Uterus (tissue), 4 donors: ENCODE measurements at places on chromosomes 5 and 9.

GRCh38 chr9:69260161-69260560 is 64.9 kb upstream of the ENTREP1 start:
- DNase-seq, result no peak

- no peak for DNase-seq
Measured at GRCh38 chr5:66717455-66718373, 121.5 kb downstream of the MAST4 start.

GRCh38 chr9:70228118-70228517 is 30.7 kb upstream of the SMC5 start:
- DNase-seq, result no peak

DNA sequence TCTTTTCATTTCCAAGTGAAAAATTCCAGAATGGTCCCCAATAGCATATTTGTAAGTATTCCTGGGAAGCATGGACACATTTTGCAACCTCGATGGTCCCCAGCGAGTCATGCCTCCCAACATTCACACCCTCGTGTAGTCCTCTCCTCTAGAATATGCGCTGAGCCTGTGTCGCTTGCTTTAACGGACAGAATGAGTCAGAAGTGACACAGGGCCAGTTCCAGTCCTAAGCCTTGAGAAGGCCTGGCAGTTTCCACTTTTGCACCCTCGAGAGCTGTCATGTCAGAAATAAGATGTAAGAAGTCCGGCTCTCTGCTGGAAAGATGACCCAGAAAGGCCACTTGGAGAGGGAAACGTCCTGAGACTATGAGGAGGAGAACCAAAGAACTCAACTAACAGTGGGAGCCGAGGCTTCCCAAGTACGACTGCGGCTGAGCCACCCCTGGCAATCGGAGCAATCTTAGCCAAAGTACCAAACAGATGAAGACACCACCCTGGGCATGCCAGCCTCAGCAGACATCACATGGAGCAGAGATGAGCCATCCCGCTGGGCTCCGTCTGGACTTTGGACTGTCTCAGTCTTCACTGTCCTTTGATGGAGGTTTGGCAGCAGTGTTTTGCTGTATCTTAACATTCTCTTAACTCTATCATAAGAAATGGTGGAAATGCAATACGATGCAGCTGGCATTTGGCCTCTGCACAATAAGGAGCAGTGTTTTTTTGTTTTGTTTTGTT is 42.6 kb upstream of the GFPT2 start:
- DNase-seq, result no peak

DNA sequence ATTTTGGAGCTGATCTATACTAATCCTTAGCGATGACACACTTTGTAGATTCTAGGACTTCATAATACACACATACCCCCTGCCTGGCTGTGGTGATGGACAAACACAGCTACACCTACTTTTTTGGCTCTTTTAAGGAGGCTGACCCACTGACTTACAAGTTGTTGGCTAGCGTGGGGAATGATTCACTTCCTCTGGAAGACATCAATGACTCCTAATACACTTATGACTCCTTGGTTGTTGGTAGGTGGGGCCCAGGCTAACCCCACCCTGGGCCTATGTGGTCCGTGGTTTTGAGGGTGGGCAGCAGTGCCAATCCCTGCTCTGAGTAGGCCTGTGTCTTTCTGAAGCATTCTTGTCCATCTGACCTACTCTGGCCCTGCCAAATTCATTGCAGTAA is 144.4 kb downstream of the SLC12A2 start:
- peak; percentile 22 for DNase-seq

DNA sequence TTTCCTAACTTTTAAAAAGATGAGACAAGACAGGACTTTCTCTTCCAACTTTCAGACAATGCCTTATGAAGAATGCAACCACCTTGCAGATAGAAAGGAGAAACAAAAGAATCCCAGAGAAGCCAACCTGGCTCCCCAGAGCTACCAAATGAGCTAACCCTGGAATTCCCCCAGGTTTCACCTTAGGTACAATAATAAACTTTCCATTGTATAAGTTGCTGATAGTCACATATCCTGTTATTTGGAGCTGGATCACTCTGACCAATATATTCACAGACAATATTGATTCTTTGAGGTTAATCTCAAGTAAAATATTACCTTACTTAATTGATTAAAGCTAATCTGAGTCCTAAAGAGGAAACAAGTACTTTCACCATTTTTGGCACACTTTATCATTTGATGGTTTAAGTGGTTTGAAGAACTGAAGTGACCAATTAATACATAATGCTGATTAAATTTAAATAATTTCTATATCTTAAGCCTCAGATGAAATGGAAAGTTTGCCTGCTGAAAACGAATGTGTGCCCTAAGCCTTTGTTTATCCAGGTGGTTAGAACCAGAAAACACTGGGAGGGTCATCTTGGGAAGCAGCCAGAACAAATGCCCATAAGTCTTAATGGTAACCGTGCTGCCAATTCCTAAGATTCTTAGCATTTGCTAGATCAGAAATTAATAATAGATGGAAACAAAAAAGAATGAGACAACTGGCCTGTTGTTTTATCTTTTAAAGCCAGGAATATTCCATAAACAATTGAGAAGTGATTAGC is 159.6 kb upstream of the SLC12A2 start:
- no peak for DNase-seq
